ENCODE measurements at places on chromosomes 7 and 10. TPM values are rescaled to one million over a fixed set of nuclear protein-coding genes. Genes with fewer than 3 reads are reported as not detected.

DNA sequence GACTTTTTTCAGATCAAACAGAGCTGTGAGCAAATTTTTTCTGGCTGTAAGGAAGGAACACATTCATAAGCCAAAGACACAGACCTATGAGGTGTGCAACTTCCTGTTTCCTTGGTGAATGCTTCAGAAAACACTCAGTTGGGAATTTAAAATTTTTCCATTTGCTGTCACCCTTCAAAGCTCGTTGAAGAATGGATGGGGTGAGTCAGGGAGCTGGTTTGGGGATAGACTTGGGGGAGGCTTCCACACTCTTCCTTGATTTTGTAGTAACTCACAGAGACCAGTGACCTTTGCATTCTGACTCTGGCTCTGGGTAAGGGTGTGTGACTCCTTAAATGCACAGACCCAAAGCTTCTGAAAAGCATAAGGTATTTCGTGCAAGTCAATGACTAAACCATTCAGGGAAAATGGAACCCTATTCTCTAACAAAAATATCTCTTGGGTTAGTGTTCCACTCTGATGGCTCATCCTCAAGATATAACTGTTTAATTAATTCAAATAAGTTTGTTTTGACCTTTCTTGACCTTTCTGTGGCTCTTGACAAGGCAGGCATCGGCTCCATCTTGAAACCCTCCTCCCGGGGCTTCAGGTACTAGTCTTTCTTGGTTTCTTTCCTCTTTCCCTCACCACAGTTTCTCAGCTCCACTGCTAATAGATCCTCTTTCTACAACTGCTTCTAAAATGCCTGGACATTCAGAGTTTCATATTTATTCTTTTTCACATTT is 227.8 kb upstream of the INHBA start:
- DNase-seq: no peak

DNA sequence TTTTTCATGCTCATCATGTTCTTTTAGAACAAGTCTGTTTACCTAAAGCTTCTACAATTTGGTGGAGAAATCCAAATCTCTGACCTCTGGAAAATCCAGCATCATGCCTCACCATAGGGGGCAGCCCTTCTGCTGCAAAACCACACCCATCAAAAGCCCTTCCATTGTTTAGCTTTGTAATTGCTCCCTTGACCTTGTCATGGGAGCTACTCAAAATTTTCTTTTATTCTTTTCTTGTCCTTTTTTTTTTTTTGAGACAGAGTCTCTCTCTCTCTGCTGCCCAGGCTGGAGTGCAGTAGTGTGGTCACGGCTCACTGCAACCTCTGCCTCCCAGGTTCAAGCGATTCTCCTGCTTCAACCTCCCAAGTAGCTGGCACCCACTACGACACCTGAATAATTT is 234.4 kb downstream of the NEBL start:
- DNase-seq: no peak

GRCh38 chr10:101272229-101272868 is 43.1 kb upstream of the LBX1 start:
- peak; percentile 79 for DNase-seq

- peak; percentile 48 for DNase-seq
Measured at GRCh38 chr10:103241262-103242011, 4.2 kb upstream of the RPEL1 start.

- DNase-seq: no peak
Measured at GRCh38 chr10:128092454-128092853, 33.8 kb downstream of the MKI67 start.

GRCh38 chr7:78438433-78438832 is 639.9 kb downstream of the PHTF2 start:
- DNase-seq: no peak

- DNase-seq: no peak
Measured at GRCh38 chr7:132002343-132002968, 446.0 kb upstream of the PODXL start.

DNA sequence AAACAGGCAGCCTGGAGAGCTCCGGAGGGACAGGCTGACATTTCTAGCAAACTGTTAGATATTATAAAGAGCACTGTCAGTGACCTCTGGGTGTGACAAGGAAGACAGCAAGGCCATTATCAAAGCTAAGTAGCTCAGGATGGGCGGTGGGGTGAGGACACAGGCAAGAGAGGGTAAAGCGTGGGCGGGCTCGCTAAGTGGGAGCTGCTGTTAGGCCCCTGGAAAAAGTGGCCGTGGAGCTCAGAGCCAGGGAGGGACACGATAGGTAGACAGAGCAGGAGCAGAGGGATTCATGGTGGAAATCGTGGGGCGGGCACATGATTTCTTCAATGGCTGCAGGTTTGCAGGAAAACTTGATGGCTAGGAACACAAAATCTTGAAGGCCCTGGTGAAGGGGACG is 51.4 kb upstream of the NPS start:
- no peak for DNase-seq

The GHRHR gene
- total RNA-seq: not detected

GRCh38 chr10:93138113-93138870 is 64.6 kb downstream of the CYP26A1 start:
- no peak for DNase-seq

The STK31 gene
- 0.44 TPM for total RNA-seq

GRCh38 chr7:37663693-37664092 is 19.9 kb upstream of the GPR141 start:
- DNase-seq: no peak

- DNase-seq: no peak
Measured at GRCh38 chr7:8143151-8143874, 118.7 kb downstream of the ICA1 start.

DNA sequence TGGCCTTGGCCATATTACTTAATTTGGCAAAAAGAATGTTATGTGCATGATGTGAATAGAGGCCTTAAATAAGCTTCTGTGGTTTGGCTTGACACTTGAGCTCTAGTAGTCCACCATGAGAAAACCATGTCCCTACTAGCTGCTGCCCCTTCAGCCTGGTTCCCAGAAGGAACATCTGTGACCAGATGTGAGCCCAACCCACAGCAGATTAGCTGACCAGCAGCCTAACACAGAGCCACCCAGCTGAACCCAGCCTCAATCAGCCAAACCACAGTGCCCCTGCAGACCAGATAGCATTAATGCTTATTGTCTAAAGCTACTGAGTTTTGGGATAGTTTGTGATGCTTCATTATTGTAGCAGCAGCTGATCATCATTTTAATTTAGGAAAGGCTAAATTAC is 16.6 kb downstream of the JAZF1 start:
- DNase-seq: no peak

The OR2A42 gene
- total RNA-seq: 0.06 TPM

- DNase-seq: no peak
Measured at GRCh38 chr7:77420986-77421672, 5.0 kb upstream of the GSAP start.

DNA sequence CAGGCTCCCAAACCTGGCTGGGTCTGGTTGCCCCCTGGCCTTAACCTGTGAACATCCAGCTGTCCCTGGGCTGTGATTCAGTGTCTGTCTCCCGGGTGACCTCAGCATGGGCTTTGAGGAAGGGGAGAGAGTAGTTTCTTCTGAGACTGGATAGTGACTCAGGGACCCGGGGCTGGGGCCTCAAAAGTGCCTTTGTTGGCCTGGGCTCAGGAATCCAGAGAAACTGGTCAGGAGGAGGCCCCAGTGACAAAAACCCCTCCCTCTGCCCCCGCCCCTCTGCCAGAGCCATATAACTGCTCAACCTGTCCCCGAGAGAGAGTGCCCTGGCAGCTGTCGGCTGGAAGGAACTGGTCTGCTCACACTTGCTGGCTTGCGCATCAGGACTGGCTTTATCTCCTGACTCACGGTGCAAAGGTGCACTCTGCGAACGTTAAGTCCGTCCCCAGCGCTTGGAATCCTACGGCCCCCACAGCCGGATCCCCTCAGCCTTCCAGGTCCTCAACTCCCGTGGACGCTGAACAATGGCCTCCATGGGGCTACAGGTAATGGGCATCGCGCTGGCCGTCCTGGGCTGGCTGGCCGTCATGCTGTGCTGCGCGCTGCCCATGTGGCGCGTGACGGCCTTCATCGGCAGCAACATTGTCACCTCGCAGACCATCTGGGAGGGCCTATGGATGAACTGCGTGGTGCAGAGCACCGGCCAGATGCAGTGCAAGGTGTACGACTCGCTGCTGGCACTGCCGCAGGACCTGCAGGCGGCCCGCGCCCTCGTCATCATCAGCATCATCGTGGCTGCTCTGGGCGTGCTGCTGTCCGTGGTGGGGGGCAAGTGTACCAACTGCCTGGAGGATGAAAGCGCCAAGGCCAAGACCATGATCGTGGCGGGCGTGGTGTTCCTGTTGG is at the start of gene CLDN4:
TSS of gene CLDN4 (plus strand) at position 316 of the 903 bp plus-strand sequence. CDS start at position 522, 206 bp downstream.
- peak; percentile 94 for DNase-seq

GRCh38 chr10:69835233-69835632 is 33.5 kb downstream of the COL13A1 start:
- no peak for DNase-seq

- no peak for DNase-seq
Measured at GRCh38 chr7:73717991-73718405, 1.5 kb downstream of the STX1A start.

DNA sequence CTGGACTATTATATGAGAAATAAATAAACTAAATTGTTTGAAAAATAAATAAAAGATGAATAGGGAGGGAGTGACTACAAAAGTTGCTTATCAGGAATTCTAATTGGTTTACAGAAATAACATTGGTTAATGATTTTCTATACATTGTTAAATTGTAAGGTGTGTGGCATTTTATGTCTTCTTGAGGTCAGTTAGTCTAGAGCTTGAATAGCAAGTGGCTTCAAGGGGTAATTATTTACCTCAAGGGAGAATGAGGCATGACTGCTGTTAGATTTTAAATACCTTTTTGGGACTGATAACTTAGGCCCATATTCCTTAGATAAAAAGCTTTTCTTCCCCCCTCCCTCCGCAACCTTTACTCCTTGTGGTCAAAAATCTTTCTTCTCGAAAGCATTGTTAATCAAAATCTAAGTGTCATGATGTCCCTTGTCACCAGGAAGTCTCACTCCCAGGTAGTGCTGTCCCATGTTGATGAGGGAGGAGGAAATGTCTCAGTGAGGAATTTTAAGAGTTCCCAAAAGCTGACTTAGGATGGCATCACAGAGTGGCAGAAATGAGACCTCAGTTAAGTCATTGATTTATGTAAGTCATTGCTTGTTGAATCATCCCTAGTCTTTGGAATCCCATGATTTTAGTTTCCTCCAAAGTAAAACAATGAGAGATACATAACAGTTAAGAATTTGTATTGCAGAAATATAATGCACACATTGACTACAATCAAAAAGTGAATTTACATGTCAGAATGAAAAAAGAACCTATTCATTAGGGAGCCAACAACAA is 71.5 kb downstream of the MAPK8 start:
- no peak for DNase-seq

GRCh38 chr7:107754642-107755041 is 10.7 kb downstream of the CBLL1 start:
- DNase-seq: no peak

GRCh38 chr7:141960687-141961422 is 12.7 kb downstream of the TAS2R38 start:
- DNase-seq: no peak

DNA sequence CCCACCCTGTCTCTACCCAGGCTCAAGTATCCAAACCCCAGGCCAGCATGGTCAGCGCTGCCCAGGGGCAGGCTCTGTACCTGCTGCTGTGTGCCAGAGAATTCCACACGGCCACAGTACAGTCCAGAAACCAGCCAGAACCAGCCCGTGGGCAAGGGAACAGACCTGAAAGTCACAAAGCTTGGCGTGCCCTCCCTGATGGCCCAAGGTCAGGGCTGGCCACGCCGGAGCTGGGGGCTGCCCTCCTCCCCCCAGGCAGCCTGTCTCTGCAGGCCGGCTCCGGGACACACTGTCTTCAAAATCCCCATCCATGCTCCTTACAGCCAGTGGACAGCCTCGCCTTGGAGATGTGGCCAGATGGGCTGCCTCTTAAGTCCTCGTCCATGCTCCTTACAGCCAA is 78.4 kb downstream of the CTBP2 start:
- DNase-seq: no peak

DNA sequence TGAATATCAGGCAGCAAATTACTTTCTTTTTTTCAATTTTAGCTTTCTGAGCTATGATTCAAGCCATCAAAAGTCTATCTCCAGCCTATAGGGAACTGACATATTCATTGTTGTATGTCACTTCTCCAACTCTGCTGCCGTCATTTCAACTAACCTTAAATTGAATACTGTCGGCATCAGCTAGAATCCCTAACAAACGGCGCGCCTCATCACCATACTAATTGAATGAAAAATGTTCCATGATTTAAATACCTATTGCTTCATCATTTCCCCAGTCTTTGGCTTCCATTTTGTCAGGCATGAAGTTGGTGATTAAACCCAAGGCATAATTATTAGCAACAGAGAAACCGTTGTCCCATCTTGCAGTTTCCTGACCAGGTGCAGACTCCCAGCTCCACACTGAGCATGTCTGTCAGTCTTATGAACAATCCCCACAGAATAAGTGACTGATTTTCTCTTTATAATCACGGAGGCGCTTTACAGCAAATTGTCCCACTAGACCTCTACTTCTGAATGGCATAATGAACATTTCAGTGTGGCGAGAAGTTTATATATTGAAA is 83.5 kb upstream of the NPY start:
- no peak for DNase-seq

Measured in kidney (tissue), 22 donors.